Stimulated activated naive CD8-positive, alpha-beta T cell treated with anti-CD3 and anti-CD28 coated beads, Interleukin-15, amount 100 ng/mL, for 72 hours (primary cell): ENCODE measurements at places on chromosomes 3 and 15.

DNA sequence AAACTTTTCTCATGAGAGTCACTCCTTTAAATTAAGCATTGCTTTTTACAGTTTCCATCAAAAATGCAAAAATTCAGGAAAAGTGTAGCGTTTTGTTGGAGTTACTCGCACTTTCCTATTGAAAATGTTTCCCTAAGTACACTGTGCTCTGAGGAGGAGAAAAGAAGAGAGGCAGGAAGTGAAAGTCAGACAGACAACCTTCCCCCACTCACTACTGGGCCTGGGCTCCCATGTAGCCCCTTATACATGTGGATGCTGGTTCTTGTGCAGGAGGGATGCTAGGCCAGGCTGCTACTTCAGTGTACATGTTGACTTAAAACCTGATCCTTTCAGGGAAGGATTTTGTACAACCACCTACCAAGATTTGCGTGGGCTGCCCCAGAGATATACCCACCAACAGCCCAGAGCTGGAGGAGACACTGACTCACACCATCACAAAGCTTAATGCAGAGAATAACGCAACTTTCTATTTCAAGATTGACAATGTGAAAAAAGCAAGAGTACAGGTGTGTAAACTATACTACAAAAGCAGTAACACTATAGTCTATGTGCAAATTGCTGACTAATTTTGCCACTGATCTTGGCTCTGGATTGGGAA, 15.1 kb downstream of the KNG1 start:
- no peak for DNase-seq

DNA sequence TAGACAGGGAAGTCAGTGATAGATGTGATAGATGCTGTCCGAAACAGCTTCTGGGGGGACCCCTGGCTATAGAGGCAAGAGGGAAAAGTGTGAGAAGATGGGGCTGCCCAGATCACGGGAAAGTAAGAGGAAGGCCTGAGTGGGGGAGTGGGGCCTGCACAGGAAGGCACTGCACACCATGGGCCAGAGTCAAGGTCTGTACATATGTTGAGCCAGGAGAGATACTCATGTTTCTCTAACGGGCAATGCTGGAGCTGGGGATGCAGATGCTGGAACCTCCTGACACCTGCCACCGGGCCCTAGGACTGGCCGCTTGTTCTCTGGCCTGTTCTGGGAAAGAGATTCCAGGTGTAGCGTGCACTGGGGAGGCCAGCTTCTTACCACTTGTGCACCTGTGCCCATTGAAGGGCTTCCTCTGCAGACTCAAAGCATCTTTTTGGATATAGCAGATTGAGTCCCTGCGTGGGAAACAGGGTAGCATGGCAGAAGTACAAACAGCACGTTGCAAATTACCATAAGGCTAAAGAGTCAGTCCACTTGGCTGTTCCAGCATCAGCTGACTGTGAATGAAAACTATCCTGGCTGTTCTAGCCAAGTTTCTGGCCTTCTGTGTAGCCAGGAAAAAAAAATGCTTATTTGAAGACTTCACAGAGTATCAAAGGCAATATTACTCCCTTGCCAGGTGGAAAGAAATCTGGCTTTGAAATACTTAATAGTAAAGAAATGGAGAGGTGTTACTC, 77.1 kb upstream of the GSK3B start:
- no peak for DNase-seq

GRCh38 chr15:88627463-88627862, 6.3 kb downstream of the AEN start:
- peak; percentile 53 for DNase-seq

DNA sequence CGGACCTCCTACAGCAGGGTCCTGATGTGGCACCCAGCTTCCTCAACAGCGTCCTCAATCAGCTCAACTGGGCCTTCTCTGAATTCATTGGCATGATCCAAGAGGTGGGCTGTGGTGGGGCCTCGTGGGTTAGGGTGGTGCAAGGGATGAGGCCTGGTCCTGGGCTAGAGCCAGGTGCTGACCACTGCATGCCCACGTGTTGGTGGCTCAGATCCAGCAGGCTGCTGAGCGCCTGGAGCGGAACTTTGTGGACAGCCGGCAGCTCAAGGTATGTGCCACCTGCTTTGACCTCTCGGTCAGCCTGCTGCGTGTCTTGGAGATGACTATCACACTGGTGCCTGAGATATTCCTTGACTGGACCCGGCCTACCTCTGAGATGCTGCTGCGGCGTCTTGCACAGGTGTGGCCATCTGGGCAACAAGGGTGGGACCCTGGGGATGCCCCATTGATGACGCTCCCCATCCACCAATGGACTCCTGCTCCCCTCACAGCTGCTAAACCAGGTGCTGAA, 3.8 kb downstream of the AMIGO3 start:
- DNase-seq = no peak

GRCh38 chr3:197022405-197023231, 7.0 kb downstream of the MELTF start:
- no peak for DNase-seq

GRCh38 chr15:92012368-92012629, 158.8 kb downstream of the SLCO3A1 start:
- no peak for DNase-seq

DNA sequence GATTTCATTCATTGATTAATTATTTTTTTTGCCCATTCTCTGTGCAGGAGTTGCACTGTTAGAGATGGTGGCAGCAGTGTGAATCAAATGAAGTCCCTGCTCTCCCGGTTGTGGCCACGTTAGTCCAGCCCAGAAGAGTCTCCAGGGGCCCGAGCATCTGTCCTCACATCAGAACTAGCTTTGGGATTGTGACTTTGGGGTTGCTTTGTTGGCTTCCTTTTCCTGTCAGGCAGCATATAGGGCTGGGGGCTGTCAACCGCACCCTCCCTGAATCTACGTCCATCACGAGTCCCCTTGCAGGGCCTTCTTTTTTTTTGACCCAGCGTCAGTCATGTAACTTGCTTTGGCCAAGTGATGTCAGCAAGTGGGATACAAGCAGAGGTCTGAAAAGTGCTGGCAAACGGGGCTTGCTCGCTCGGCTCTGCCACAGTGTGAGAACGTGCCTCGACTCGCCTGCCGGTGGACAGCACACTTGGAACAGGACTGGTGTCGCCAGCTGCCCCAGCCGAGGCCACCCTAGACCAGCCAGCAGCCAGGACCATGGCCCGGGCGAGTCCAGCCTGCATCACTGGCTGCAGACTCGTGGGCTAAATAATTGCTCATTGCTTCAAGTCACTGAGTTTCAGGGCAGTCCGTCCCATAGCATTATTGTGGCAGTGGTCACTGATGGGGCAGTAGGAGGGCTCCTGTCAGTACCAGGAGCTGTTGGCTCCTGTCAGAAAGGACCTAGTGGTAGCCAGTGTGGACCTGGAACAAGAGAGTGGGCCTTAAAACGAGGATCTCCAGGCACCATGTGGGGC, 151.6 kb upstream of the MEF2A start:
- DNase-seq = no peak

DNA sequence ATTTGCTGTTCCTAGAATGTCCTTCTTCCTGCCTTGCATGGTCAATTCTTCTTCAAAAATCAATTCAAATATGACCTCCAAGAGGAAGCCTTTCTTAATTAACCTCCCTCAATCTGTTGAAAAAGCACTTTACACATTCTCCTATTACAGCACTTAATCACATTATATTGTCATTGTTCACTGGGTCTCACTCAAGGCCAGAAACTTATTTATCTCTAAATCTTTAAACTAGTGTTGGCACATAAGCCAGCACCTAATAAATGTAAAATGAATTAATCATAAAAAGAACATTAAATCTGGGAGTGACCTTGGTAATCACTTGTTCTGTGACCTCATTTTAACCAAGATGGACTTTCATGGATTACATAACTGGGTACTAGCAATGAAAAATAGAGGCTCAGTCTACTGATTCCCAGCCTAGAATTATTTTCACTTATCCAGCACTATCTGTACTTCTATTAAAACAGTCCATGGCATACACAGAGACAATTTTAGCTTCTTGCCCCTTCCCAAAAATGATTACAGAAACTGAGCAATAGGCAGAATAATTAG, 22.1 kb downstream of the MSL2 start:
- no peak for DNase-seq

GRCh38 chr15:65421360-65422215, 1.2 kb downstream of the IGDCC4 start:
- peak; percentile 29 for DNase-seq

DNA sequence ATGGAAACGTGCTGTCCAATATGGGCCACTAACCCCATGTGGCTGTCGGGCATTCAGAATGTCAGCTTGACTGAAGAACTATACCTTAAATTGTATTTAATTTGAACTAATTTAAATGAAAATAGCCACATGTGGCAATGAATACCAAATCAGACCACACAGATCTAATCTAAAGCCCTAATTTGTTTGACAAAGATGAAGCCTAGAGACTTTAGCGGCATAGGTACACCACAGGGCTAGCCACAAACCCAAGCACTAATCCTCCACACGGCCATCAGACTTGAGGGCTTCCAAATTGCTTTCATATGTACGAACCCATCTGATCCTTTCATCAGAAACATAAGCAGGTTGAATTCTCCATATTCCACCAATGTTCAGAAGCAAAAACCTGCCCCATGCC, 81.4 kb downstream of the SHQ1 start:
- DNase-seq = no peak

DNA sequence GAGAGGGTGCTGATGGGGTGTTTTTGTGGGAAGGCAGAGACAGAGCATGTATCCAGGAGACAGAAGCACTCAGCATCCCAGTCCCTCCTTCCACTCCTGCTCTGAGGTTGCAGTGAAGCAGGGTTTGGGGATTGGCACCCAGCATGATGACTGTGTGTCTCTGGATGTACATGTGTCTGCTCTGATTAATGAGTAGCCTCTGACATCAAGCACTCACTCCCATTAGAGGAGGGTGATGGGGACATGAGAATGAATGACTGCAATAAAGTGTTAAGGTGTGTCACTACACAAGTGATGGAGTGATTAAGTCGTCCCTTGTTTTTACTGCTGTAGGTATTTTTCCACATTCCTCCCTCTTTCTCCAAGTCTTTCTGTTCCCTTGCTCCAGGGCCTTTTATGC, 9.6 kb upstream of the MYZAP start:
- no peak for DNase-seq

GRCh38 chr3:126083511-126083912, 412 bp downstream of the SLC41A3 start:
- peak; percentile 61 for DNase-seq

GRCh38 chr3:50671331-50671730, 3.4 kb upstream of the DOCK3 start:
- DNase-seq = no peak

- DNase-seq = no peak
Measured at GRCh38 chr3:129502641-129503408, 25.6 kb upstream of the RHO start.

- peak; percentile 9 for DNase-seq
Measured at GRCh38 chr3:114155370-114155821, 23.5 kb downstream of the DRD3 start.

GRCh38 chr3:152508705-152509104, 240.0 kb downstream of the MBNL1 start:
- DNase-seq = no peak

DNA sequence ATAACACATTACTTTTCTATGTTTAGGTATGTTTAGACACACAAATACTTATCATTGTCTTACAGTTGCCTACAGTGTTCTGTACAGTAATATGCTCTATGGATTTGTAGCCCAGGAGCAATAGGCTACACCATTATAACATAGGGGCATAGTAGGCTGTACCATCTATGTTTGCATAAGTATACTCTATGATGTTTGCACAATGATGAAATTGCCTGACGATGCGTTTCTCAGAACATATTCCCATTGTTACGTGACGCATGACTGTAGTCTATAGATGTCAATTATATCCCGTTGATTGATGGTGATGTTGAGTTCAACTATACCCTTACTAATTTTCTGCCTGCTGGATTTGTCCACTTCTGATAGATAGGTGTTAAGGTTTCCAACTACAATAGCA, 139.4 kb upstream of the PFN2 start:
- no peak for DNase-seq

GRCh38 chr3:133136114-133137041, 98.2 kb downstream of the TMEM108 start:
- DNase-seq = no peak

GRCh38 chr3:135159681-135160247, 364.7 kb downstream of the EPHB1 start:
- DNase-seq = no peak

DNA sequence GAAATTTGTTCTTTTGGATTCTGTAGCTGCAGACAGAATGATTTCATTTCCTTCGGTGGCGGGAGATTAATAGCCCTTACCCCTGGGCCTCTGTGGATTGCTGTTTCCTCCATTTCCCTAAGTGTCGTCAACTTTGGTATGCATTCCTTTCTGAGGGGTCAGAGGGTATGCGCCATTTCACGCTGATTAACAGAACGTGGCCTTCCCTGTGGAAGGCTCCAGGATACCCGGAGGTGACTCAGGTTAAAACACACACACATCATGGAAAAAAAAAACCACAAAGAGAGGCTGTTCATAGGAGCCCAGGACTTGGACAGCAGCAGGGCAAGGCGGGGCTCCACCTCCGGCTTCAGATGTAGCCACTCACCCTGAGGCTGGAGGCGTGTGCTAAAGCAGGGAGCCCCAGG, 51.9 kb downstream of the EPHB1 start:
- no peak for DNase-seq

DNA sequence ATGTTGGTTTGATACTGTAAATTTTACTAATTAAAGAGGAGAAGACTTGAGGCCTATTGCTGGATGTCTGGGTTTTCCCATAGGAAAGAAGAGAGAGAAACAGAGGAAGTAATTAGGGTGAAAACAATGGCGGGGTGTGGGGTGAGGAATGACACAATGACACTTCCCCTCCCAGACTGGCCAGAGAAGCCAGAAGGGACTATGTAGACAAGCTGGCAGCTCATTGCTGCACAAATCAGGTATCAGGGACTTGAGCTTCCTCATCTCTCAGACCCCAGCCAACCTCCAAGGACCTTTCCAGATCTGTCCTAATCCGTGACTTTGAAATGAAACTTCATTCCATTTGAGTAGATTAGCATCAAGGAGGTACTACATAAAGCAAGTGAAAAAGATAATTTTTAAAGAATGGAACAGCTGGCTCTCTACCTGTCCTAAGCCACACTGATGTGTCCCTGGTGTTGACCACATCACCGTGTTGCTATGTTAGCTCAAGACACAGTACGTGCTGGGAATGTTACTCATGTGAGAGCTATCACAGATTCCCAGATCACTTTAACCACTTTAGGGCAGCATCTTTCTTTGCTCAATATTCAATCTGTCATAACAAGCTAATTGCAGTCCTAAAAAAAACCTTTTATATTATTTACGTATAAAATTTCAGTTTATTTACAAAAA, 22.2 kb downstream of the TMEM212 start:
- no peak for DNase-seq

DNA sequence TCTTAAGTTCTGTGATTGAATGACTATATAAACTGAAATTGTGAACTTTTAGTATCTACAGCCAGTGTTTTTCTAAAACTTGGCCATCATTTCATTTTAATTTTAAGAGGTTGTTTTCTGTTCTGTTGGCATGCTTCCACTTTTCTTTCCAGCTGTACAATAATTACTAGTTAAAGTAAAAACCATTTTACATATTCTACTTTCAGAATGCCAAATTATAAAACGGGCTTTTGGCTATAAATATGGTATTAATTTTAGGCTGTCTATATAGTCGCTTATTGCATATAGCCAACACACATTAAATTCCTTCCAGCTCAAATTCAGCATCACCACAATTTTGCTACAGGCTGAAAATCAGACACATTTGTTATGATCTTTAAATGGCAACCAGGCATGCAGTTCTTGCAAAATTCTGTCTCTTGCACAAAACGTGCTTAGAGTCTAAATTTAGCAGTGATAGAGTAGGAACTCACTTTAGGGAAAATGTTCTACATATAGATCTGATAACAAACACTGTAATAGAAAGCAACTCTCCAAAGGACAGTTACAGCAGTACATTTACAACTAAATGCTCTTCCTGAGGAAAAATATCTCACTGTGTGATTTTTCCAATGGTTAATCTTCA, 81.1 kb downstream of the BTD start:
- no peak for DNase-seq

GRCh38 chr3:23501201-23501802, 298.2 kb downstream of the UBE2E2 start:
- no peak for DNase-seq
